ENCODE measurements at places on chromosomes 1 and 21.

DNA sequence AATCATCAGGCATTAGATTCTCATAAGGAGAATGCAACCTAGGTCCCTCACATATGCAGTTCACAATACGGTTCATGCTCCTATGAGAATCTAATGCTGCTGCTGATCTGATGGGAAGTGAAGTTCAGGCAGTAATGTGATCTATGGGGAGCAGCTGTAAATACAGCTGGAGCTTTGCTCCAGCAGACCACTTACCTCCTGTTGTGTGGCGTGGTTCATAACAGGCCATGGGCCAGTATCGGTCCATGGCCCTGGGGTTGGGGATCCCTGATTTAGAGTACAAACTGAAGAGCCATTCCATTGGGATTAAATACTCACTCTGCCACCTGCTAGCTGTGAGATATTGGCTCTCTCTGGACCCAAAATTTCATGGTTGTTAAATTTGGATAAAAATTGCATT lies 244.6 kb upstream of the POGK start:
- no peak for DNase-seq

- no peak for DNase-seq
Measured at GRCh38 chr1:217067642-217068041, 344.4 kb upstream of the ESRRG start.

GRCh38 chr1:173307845-173308244 lies 100.7 kb upstream of the TNFSF4 start:
- no peak for DNase-seq

DNA sequence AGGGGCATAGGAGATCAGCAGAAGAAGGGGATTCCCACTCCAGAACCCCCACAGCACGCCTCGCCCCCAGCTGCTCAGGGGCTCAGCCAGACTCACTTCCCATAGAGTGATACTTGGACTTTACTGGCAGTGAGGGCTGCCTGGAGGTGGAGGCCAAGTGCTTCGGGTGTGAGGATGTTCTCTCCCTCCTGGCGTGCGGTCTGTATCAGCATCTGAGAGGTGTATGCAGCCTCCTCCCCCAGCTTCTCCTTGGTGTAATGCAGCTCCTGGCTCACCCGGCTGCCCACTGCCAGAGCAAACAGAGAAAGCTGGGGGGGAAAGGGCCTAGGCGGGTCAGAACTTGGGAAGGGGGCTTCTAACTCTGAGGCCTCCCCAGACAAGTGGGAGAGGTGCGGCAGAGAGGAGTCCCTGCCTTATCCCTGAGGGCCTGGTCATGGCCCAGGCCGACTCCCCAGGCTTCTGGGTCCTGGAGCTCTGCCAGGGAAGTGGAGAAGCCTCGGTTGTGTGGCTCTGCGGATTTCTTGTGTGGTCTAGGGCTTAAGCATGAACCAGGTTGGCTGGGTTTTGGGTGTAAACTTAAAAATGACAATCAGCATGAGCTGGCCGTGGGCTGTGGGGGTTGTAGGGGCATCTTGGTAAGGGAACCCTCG lies 10.9 kb downstream of the PTCH2 start:
- no peak for DNase-seq

DNA sequence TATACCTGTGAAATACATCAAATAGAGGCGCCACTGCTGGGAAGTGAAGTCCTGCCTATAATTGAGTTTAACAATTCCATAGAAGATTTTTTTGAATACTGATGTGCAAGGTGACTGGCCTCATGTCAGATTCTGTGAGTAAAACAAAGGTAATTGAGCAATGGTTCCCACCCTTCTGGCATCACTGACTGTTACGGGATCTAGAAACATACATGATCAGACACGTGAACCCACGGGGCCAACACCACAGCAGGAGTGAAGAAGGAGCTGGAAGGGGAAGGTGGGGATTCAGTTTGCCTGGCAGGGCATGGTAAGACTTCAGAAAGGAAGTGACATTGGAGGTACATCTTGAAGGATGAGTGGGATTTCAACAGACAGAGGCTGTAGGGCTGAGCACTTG lies 270.2 kb downstream of the DISC1 start:
- DNase-seq, result no peak

DNA sequence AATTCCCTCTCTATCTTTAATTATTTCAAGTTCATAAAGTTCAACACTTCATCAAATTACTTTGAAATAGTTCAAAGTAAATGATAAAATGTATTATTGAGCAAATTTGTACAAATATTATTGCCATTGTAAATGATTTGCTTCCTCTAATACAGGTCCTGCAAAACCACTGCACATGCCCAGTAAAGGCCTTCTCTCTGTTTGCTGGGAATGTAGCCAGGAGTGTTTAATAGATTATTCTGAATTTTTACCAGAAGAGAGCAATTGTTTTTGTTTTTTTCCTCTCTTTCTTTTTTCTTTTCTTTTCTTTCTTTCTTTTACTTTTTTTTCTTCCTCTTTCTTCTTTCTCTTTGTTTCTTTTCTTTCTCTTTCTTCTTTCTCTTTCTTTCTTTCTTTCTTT lies 486.3 kb downstream of the PTBP2 start:
- no peak for DNase-seq

DNA sequence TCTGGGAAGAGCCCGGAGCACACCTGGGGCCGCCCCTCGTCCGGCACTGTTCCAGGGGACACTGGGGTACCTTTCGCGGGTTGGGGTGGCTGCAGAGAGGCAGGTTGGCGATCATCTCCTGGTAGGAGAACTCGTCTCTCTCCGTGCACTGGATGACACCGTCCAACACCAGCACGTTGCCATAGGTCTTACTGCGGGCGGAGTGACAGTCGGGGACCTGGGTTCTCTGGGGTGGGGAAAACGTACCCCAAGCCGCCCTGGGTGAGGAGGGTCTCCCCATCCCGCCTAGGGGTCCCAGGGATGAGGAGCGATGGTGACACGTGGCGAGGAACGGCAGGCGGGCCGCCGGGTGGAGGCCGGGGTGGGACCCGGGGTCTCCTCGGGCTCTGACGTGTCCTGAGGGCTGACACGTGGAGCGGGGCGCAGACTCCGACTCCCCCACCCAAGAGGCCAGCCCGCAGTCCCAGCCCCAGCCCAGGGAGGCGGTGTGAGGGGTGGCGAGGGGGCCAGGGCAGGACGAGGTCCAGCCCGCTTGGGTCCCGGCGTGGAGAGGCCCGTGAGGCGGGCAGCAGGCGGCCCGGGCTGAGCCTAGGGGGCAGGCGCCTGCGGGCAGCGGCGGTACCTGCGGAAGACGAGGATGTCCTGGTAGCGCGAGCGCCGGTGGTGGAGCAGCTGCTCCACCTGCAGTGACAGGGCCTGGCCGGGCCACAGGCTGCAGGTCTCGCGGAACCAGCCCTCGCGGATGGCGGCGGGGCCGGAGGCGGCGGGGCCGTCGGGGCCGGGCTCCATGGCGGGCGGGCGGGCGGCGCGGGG lies 457 bp downstream of the SRM start:
- peak; percentile 32 for DNase-seq

DNA sequence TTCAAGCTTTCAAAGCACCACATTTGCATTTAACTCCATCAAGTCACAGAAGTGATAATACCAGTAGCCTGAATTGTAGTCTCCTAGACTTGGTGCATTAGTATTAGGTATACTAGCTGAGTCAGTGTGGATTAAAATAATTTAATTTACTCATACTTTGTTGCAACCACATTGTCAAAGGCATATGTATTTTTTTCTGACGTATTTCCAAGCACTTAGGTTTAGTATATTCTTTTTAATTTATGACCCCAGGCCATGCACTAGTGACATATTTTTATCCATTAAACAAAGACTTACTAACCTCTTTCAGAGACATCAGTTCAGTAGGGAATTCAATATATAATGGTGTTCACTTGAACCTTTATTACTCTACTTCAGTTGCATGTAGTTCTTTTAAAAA lies 1894.5 kb downstream of the NCAM2 start:
- DNase-seq, result no peak

- no peak for DNase-seq
Measured at GRCh38 chr1:162680419-162681121, 48.3 kb downstream of the DDR2 start.

GRCh38 chr1:48017716-48018115 lies 20.5 kb upstream of the TRABD2B start:
- DNase-seq, result no peak

DNA sequence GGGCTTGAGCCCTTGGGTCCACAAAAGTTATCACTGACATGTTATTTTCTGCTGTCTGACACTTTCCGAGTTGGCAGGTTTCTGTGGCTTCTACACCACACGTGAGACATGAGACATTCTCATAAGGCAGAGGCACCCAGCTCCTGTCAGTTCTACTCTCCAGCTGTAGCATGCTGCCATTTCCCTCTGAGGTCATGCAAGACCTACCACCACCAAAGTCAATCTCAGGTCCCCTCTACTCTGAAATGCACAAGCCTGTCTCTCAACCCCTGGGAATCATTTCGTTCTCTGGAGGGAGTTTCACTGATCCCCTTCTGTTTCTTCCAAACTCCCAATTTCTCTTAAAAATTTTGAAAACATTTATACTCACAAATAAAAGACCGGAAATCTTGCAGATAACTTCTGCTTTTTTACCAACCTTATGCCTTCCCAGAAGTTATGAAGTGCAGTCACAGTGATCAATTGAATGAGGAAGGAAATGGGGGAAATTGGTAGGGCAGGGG lies 39.5 kb upstream of the CR2 start:
- peak; percentile 10 for DNase-seq

DNA sequence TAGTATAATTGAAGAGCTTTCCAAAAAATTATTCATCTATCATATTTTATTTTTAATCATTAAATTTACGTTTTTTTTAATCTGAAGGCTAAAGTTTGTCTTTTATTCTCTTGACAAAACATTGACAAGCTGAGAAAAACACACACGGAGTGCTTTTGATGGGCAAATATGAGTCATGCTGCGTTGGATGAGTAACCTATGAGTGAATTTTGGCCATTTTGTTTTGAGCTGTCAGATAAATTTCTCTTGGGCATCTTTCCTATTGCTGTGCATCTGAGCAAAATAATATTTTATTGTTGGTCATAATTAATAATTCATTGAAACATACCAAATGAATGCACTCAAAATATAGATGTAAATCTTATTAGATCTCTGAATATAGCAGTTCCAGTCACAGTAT lies 1144.1 kb upstream of the ADGRL2 start:
- DNase-seq, result no peak

DNA sequence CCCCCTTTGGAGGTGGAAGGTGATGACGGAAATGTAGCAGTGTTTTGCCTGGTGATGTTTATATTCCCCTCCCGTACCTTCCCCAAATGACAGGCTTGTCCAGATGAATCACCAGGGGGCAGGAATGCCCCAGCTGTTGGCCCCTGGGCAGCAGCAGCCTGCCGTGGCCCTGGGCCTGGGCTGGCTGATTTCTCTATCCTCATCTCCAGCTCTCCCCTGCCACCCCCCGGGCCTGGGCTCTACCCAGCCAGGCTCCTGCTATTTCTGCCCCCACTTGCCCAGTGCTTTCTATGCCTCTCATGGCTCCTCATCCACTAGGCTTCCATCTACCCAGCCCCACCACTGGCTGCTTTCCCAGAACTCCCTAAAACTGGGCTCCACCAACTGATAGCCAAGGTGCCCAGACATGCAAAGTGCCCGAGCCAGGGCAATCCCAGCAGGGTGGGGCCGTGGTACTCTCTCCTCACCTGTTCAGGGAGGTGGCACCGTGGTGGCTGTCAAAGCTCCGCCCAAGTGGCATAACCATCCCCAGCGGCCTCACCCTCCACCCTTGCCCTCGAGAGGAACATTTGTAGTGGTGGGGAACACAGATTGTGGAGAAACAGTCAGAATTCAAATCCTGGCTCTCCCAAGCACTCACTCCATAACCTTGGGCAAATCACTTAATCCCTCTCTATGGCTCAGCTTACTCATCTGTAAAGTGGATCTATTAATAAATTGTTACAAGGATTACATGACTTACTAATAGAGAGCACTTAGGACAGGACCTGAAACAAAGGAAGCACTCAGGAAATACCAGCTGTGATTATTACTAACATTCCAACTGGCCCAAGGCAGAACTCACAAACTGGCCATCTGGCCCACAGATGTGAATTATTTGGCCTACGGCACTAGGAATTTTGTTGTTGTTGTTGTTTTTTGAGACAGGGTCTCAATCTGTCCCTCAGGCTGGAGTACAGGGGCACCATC lies 12.8 kb upstream of the ECE1 start:
- DNase-seq, result no peak

DNA sequence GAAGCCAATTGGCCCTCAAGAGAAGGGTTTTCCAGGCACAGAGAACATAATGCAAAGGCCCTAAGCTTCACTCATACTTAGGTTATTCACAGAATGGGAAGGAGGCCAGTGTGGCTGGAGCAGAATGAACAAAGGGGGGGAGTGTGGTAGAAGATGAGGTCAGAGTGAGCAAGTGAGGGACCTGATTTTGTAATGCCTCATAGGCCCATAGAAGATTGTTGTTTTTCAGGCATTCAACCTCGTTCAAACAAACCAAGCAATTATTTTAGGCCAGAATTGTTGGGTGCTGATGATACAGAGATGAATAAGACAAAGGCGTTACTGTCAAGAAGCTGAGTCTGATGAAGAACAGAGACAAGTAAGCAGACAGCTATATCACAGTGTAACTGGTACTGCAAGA lies 54.5 kb upstream of the RAP1A start:
- DNase-seq, result no peak
